GM12892 (cell line): ENCODE measurements at places on chromosomes 7 and 10.

GRCh38 chr7:5143935-5144903, 45.8 kb upstream of the WIPI2 start:
- peak; percentile 45 for DNase-seq

GRCh38 chr10:131433568-131433967, 122.0 kb upstream of the TCERG1L start:
- DNase-seq = no peak

DNA sequence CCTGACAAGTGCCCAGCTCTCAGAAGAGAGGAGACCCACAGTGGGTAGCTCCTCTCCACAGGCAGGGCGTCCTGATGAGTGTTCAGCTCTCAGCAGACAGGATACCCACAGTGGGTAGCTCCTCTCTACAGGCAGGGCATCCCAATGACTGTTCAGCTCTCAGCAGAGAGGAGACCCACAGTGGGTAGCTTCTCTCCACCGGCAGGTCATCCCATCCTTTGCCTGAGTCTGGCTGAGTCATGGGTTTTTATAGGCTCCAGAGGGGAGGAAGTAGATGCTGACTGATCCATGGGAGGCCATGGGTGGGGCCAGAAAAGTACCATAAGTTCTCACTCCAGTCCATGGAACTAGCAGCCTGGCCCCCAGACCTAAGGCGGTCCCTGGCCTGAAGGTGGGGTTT, 18.5 kb downstream of the CFAP70 start:
- DNase-seq = no peak

- no peak for DNase-seq
Measured at GRCh38 chr10:13661256-13661655, 74.5 kb downstream of the PRPF18 start.

DNA sequence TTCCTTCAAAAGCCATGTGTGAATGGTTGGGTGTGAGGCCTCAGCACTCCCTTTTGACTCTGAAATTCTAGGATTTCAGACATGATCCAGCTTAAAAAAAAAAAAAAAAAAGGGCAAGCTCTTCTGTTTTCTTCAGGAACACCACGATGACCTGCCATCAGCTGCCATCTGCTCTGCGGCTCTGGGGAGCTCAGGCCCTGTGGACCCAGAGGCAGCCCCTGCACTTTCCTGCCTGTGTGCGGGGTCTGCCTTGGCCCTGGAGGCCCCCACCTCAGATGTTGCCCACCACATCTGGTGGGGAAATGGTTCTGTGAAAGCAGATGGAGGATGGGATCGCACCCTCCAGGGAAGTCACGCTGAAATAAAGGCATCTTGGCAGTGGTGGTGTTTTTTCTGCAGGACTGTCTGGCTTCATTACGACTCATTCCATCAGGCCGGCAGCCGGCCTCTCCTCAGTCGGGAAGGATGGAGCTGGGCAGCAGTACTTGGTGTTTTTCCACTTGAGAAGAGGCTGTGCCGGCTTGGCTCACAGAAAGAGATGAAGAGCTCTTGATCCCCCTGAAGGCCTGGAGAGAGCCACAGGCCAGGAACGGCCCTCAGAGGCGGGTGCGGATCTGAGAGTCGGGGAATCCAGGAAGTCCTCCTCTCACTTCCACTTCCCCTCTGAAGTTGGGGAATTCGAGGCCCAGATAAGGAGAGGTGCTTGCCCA, 66.1 kb upstream of the AQP1 start:
- DNase-seq = no peak

GRCh38 chr7:106166651-106167342, 54.7 kb upstream of the SYPL1 start:
- no peak for DNase-seq

- no peak for DNase-seq
Measured at GRCh38 chr10:52853704-52854103, 81.1 kb upstream of the MBL2 start.

DNA sequence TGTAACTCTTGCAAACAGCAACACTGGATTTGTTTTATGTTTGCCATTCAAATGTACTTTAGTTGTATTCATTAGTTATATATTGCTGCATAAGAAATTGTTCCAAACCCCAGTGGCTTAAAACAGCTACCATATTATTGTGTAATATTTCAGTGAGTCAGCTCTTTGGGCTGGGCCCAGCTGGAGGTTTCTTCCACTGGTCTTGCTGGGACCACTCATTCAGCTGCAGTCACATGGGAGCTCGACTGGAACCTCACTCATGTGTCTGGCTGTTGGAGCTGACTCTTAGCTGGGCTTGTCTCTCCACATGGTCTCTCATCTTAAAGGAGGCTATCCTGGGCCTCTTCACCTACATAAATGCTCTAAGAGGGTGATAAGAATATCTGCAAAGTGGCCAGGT, 23.2 kb upstream of the PIP4K2A start:
- no peak for DNase-seq

DNA sequence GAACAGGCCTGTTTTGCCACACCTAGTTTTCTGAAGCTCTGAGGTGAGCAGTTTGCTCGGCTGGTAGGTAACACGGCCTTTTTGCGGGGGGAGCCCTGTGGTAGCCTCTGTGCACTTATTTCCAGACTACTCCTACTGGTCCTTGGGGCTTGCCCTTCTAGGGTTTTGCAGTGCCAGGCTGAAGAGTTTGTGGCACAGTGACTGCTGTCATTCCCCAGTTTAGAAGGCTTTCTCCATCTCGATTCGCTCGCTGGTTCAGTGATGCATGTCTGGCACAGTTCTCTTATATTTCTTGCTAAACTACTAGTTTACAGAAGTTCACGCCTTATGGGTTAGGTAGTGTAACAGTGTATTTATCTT, 711 bp downstream of the KIF20B start:
- no peak for DNase-seq

DNA sequence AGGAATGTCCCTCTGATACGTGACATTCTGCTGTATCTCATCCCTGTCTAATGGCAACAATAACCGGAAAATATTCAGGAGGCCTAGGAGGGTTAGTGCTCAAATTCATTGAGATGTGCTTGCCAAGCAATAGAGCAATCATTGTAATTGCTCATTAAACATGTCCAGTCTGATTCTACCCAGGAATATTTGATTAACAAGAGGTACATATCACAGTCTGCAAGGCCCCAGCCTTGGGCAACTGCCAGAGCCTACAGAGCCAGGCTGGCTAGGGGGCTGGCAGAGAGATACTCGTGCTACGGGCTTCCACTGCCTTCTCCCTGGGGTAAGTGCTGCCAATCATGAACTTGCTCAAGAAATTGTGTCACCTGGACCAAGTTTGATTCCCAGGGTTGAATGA, 99.1 kb downstream of the ALOX5 start:
- no peak for DNase-seq

GRCh38 chr7:49091519-49091918, 167.2 kb downstream of the CDC14C start:
- DNase-seq = no peak

GRCh38 chr7:84277628-84278224, 83.1 kb upstream of the SEMA3A start:
- DNase-seq = no peak

GRCh38 chr7:45203936-45204445, 46.4 kb downstream of the RAMP3 start:
- DNase-seq = no peak
